ENCODE measurements at places on chromosomes 16 and 17.

- DNase-seq = no peak
Measured at GRCh38 chr17:77212081-77212832, 71.5 kb downstream of the SEC14L1 start.

GRCh38 chr17:1179112-1179817 lies 516 bp downstream of the ABR start:
- no peak for DNase-seq

DNA sequence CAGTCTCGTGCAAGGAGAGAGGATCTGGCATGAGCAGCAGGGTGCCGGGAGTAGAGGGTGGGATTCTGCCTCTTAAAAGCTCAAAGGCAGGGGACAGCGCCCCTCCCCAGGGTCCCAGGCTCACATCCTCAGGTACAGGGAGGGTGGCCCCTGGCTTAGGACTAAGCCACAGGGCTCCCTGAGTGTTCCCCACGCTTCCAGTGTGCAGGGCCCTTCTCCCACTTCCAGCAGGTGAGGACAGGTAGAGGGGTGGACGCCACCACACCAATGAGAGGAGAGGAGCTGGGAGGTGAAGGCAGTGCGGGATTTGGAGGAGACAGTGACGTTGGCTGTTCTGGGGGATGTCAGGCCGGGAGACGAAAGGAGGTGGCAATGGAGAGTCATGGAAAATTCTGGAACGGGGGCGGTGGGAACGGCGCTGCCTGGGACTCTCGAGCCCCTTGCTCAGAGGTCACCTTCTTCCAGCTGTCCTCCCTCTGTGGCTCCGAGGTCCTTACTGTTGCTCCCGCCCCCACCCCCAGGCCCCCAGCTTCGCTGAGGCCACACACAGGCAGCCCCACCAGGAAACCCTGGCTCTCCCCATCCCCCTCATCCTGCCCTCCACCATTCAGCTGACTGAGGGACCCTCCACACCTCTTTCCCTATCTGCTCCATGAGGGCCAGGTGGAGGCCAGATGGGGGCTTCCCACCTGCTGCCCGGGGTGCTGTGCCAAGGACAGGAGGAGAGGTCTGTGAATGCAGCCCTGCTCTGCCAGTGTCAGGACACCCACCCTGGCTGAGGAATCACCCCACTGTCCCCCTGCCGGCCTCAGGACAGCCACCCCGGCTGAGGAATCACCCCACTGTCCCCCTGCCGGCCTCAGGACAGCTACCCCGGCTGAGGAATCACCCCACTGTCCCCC lies 57.7 kb upstream of the ACSF3 start:
- DNase-seq = no peak

DNA sequence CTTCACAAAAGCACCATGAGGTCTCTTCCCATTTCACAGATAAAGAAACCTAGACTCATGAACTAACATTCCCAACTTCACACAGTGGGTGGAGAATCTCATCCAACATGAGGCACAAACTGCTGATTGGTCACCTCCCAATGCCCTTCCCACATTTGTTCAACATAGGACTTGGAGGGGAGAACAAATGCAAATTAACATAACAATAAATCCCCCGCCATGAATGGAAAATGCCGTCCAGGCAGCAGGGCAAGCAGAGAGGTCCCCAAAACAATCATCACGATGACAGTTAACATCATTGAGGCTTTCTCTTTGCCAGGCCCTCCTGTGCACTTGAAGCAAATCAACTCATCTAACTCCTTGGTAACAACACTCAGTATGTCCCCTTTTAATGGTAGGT lies 185.3 kb downstream of the TMEM132E start:
- DNase-seq = no peak

- no peak for DNase-seq
Measured at GRCh38 chr17:33106525-33107165, 115.0 kb downstream of the SPACA3 start.

DNA sequence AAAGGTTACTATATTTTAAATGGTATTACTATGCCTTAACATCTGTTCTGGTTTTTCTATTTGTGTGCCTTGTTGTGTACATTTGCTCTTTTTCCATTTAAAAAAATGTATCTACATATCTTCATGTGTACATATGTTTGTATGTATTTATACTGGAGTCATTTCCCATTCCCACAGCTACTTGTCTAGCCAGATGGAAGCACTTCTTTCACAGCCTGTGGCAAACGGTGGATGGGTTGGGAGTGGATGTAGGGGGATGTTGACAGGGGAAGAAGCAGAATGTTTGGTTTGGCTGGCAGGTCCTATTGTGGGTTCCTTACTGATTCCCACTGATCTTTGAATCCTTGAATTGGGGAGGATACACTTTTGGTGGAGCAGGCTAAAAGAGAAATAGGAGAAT lies 93.6 kb upstream of the CNTNAP4 start:
- no peak for DNase-seq

GRCh38 chr16:21646091-21646490 lies 6.3 kb downstream of the IGSF6 start:
- no peak for DNase-seq

- DNase-seq = no peak
Measured at GRCh38 chr16:19883296-19883965, 1.2 kb downstream of the GPRC5B start.

GRCh38 chr17:40378966-40379365 lies 14.4 kb upstream of the GJD3 start:
- DNase-seq = no peak

DNA sequence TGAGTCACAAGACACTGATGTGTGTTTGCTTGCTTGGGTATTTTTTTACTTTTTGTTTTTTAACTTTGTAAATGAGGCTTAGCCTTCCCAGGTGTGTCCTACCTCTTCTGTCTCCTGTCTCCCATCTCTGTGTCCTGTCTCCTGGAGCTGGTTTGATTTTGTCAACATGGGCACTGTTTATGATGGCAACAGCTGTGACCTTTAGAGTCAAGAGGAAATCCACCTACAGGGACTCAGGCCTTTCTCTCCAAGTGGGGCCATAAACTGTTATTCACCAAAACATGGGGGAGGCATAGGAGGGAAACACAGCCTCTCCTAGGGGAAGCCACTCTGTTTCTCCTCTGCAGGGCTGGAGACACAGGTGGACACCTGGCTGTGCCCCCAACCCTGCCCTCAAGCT lies 13.1 kb upstream of the PLCG2 start:
- DNase-seq = no peak

DNA sequence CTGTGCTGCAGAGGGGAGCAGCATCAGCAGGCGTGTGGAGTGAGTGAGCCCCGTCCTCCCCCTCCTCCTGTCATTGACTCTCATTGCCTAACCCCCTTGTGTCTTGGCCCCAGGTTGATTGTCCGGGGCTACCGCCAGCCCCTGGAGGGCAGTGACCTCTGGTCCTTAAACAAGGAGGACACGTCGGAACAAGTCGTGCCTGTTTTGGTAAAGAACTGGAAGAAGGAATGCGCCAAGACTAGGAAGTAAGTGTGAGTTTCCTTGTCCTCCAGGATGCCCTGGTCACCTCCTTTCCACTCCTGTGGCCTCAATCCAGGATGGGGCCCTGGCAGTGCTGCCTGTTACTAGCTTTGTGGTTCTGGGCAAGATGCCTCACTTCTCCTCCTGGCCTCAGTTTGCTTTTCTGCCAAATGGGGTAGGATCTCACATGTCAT lies 87.0 kb downstream of the ABCC1 start:
- DNase-seq = no peak

DNA sequence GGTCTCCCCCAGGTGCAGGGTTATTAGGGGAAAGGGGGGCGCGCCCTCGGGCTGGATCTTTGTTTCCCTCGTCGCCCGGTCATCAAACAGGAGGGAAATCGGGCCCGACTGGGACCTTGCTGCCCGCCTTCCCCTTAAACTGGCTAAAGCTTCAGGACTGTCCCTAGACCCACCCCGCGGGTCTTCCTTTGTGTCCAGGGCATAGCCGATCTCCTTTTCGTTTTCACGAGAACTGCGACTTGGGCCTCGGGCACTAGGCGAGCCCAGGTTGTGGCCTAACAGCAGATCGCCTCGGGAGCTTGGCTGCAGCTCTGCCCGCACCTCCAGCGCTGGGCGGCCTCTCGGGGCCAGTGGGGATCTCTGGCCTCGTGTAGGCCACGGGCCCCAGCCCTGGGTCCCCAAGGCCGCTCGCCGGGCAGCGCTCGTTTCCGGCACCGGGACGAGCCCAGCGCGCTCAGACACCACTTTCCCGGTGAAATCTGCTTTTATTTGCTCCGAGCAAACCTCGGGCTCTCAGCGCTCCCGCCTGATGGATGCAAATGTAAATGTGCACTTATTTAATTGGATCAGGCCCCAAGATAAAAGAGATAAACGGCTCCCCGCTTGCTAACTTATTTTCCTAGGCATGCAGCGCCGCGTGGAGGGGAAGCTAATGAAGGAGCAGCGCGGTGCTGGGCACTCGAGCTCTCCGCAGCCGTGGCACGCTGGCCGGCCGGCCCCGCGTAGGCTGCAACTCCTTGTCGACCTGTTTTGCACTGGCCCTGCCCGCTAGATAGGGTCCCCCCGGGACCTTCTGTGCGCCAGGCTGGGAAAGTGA lies 7.8 kb downstream of the IRX5 start:
- no peak for DNase-seq

DNA sequence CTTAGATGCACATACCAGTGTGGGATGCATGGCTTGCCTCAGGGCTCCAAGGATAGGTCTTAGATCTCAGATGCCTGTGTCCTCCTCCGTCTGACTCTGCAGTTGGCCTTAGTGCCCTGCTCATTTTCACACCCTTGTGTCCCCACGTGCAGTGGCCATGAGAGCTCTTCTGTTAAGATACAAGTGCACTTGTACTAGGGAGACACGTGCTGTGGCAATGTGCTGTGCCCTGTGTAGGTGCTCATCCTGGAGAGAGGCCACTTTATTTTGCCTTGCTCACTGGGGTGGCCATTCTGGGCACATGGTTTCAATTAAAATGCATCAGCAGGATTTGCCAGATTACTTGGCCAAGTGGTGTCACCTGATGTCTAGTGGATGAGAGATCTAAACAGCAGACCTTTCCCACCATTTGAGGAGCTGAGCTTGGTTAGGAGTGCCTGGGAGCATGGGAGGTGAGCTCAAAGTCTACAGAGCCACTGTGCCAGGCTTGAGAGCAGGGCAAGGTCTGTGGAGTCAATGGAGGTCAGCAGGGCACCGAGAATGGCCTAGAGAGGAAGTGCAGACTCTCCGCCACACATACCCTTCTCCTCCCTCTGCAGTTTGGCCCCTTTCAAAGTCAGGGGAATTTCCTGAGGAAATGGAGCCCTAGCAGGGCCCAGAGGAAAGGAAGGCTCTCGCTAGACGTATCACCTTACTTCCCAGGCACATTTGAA lies 25.2 kb upstream of the SMPD3 start:
- no peak for DNase-seq

- DNase-seq = no peak
Measured at GRCh38 chr17:62868723-62869122, 60.6 kb upstream of the MARCHF10 start.

DNA sequence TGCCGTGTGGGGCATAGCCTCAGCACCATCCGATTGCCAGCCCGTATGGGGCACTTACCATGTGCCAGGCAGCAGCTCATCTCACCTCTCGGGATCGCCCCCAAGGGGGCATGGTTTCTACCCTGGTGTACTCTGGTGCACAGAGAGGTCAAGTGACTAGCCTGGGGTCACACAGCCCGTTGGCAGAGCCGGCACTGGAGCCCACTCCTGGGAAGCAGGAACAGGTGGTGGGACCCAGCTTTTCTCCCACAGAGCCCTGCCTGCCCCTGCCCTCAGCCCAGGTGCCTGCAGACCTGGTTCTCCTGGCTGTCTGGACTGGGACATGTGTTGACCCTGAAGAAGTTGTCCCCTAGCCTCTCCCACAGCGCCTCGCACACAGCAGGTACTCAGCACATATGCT lies 141.8 kb upstream of the CIBAR2 start:
- DNase-seq = no peak

GRCh38 chr17:53129863-53130262 lies 692.9 kb upstream of the KIF2B start:
- DNase-seq = no peak

DNA sequence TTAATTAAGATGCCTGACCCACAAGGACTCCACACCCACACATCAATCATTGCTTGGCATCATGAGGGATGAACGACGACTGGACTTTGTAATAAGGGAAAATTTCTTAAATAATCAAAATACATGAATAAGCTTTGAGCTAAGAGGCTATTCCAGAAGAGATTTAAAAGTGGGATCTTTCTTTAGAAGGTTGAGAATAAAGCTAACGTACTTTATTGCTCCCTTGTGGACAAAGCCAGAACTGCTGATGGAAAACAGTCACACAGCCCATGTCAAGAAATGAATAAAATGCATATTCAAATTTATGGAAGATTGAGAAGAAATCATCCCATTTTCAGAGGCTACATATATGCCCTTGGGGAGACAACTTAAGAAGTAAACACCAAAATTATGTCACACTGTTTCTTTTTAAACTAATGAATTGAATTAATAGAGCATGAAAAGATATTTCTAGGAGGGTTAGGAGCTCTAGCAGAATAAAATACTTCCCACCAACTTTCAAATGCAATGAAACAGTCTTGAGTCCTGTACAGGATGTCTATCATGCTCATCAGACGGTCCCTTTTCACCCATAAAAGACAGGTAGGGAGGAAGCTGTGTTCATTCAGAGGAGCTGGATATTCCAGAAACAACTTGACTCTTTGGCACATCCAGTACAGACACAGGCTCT lies 60.2 kb upstream of the PHOSPHO1 start:
- no peak for DNase-seq

DNA sequence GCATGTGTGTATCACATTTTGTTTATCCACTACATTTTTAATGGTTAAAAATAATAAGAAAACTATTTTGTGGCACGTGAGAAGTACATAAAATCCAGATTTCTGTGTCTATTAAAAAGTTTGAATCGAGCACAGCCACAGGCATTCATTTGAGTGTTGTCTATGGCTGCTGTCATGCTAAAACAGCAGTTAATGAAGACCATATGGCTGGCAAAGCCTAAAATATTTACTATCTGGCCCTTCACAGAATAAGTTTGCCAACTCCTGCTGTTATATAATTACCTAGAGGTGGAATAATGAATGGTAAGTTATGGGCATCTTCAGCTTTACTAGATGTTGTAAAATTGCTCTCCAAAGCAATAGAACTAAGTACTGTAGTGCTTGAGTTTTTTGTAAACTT lies 30.5 kb downstream of the TMEM98 start:
- no peak for DNase-seq

GRCh38 chr16:31355431-31356100 lies 590 bp downstream of the ITGAX start:
- DNase-seq = no peak

GRCh38 chr16:51759329-51759728 lies 608.3 kb upstream of the SALL1 start:
- DNase-seq = no peak

DNA sequence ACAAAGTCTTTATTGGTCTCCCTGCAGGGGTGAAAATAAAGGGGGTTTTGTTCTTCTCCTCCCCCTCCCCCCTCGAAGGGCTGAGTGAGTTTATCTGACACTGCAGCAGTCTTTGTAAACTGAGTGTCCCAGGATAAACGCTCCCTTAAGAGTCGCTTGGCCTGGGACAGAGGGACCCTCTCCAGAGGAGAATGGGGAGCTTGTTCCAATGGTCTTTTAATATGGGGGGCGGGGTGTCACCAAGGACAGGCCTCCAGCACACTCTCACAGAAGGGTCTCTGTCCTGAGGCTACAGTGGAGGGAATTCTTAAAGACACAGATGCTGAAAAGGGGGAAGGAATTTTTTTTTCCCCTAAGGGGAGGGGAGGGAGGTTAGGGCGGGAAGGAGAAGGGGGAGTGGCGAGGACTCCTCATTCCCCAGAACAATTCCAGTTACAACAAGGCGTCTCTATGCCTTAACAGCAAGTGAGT lies 455.5 kb downstream of the SOX9 start:
- no peak for DNase-seq

Data from stimulated activated CD8-positive, alpha-beta memory T cell treated with anti-CD3 and anti-CD28 coated beads, Interleukin-2, amount 100 ng/mL, for 48 hours (primary cell).